Left ventricle myocardium inferior (tissue), 1 donor: ENCODE measurements at places on chromosomes 5 and 9. TPM values are rescaled to one million over a fixed set of nuclear protein-coding genes. Genes with fewer than 3 reads are reported as not detected.

The SLC36A2 gene
- 0.16 TPM for total RNA-seq

The SPINK6 gene
- not detected for total RNA-seq

GRCh38 chr5:31537851-31538250 is 5.8 kb downstream of the C5orf22 start:
- no peak overlapping the region for H3K4me3 ChIP-seq
- H3K27ac ChIP-seq = no peak overlapping the region
- no peaks in the 10 kb centered on the region for H3K27me3 ChIP-seq
- peaks cover 11% of the 10 kb centered on the region for H3K4me1 ChIP-seq
- DNase-seq = no peak

DNA sequence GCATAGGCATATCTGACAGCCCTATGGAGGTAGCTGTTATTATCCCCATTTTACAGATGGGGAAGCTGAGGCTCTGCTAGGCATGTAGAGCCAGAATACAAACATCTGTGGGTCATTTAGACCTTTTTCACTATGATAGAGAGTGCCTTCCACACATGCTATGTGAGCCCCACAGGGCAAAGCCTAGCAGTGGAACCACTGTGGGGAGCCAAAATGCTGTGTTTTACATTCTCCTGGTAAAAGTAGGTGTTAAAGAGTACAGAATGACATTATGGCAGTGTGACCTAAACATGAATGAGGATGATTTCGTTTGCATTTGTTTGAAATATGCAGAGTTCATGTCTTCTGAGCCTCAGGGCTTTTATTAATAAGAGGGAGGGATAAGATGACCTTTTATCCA is 265.2 kb downstream of the MAST4 start:
- no peaks in the 10 kb centered on the region for H3K27me3 ChIP-seq
- no peak overlapping the region for H3K27ac ChIP-seq
- H3K4me3 ChIP-seq = no peak overlapping the region
- no peak for DNase-seq

- no peak overlapping the region for H3K4me3 ChIP-seq
- H3K27ac ChIP-seq = no peak overlapping the region
- peak; percentile 44 for DNase-seq
- H3K36me3 ChIP-seq = no peaks in the 10 kb centered on the region
- H3K27me3 ChIP-seq = peaks cover 11% of the 10 kb centered on the region
Measured at GRCh38 chr9:138099803-138100598, 222.4 kb downstream of the CACNA1B start.

- no peak overlapping the region for H3K27ac ChIP-seq
- no peaks in the 10 kb centered on the region for H3K27me3 ChIP-seq
- no peak for DNase-seq
- no peaks in the 10 kb centered on the region for H3K36me3 ChIP-seq
- no peak overlapping the region for H3K4me3 ChIP-seq
- no peaks in the 10 kb centered on the region for H3K4me1 ChIP-seq
Measured at GRCh38 chr5:139915266-139915665, 119.7 kb downstream of the PSD2 start.

GRCh38 chr5:26622947-26623346 is 415.4 kb downstream of the CDH9 start:
- no peaks in the 10 kb centered on the region for H3K27me3 ChIP-seq
- no peak overlapping the region for H3K4me3 ChIP-seq
- no peaks in the 10 kb centered on the region for H3K4me1 ChIP-seq
- H3K27ac ChIP-seq = no peak overlapping the region
- no peaks in the 10 kb centered on the region for H3K36me3 ChIP-seq
- DNase-seq = no peak

- DNase-seq = no peak
- no peaks in the 10 kb centered on the region for H3K4me1 ChIP-seq
- H3K36me3 ChIP-seq = no peaks in the 10 kb centered on the region
- no peaks in the 10 kb centered on the region for H3K27me3 ChIP-seq
Measured at GRCh38 chr9:134515026-134515821, 126.4 kb upstream of the COL5A1 start.

DNA sequence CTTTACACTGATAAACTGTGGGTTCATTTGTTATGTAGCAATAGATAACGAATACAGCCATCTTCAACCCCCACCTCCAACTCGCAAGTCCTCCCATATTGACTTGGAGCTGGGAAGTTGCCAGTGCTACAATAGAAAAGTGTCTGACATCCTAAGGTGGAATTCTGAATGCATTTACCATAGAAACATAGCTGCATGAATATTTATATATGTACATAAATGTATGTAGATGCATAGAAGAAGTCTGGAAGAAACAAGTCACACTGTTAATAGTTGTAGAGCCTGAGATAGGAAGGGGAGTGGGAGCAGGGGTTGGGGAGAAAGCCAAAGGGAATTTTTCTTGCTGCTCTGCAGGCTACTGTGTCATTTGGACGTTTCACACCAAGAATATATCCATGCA is 88.1 kb upstream of the SSBP2 start:
- H3K36me3 ChIP-seq = no peaks in the 10 kb centered on the region
- H3K27ac ChIP-seq = no peak overlapping the region
- peaks cover 12% of the 10 kb centered on the region for H3K4me1 ChIP-seq

DNA sequence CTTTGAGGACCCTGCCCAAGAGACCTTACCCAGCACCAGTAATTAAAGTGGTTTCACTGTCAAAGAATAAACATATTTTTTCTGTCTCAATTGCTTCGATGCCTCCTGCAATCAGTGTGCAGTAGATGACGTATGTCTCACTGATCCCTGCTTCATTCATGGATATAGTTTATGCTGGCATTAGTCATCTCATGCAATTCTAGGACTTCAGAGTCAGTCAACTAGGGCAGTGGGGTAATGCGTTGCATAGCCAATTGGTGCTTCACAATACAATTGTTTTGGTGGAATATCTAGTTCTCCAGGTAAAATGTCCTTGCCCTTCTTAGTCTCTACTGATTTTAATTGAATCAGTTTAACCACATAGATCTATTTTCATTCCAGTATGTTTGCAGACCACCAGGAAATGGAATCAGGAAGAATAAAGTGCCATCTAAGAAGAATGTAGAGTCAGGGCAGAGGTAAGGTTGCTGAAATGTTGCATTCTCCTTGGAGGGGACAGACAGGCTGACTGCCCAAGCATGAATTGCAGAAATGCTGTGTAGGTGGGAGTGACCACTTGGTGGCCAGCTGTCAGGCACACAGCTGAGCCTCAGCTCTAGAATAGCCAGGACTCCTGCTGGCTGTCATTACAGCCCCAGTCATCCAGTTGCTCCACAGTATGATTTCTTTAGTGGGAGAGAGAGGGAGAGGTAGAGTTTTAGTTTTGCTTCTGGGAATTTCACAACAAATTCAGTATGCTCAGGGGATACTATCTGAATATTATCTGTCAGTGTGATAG is 73.5 kb upstream of the MEGF10 start:
- H3K27me3 ChIP-seq = peaks cover 8% of the 10 kb centered on the region
- no peak overlapping the region for H3K27ac ChIP-seq
- H3K4me1 ChIP-seq = no peaks in the 10 kb centered on the region
- DNase-seq = no peak
- no peaks in the 10 kb centered on the region for H3K36me3 ChIP-seq
- H3K4me3 ChIP-seq = no peak overlapping the region

- no peaks in the 10 kb centered on the region for H3K27me3 ChIP-seq
- no peak for DNase-seq
- H3K4me1 ChIP-seq = peaks cover 81% of the 10 kb centered on the region
- H3K27ac ChIP-seq = peak overlapping the region; percentile 97
Measured at GRCh38 chr5:56817263-56818014, 2.1 kb downstream of the MAP3K1 start.

DNA sequence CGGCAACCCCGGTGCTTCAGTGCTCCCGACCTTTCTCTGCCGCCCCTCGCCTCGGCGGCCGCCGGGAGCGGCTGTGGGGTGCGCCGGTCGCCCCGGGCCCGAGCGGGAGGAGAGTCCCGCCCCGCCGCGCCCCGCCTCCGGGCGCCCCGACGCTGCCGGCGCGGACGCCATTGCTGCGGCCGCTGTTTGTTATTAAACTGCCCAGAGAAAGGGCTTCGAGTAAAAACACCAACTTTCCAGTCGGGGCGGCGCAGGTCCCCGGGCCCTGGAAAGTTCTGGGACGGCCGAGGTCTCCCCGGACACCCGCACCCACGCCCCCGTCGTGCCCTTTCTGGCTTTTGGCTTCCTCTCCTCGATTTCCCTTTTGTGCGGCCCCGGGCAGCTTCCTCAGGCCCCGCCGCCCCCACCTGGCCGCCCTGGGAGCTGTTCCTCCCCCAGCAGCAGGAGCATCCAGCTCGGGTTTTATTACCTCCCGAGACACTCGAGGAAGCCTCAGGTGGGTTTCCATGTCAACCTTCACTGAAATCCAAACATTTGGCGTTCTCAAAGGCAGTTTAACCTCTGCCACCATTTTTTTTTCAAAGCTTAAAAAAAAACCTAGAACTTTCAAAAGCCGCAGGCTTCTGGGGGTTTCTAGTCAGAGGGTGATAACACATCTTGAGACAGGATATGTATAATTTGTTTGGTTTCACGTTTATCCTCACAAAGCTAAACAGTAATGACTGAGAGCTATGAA is 334.4 kb downstream of the CWC27 start:
- peak overlapping the region; percentile 89 for H3K27ac ChIP-seq
- peak overlapping the region; percentile 71 for H3K4me3 ChIP-seq
- DNase-seq = peak; percentile 74
- H3K4me1 ChIP-seq = peaks cover 17% of the 10 kb centered on the region
- no peaks in the 10 kb centered on the region for H3K36me3 ChIP-seq

DNA sequence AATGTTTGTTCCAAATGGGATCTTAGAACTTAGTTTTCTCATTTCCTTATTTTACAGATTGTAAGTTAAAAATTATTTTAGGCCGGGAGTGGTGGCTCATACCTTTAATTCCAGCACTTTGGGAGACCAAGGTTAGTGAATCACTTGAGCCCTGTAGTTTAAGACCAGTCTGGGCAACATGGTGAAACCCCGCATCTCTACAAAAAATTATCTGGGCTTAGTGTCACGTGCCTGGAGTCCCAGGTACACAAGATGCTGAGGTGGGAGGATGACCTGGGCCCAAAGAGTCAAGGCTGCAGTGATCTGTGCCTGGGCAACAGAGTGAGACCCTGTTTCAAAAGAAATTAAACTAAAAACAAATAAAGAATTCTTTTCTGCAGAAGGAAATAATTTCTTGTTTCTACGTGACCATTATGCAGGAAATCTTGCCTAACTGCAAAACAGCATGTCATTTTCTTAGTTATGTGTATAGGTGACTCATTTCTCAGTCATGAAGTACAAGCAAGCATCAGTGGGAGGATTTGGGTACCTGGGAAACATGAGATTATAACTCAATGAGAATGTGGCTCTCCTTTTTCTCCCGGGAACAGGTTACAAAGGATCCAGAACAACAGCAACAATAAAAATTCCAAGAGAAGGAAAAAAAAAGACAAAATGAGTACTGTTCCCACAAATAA is 375.1 kb upstream of the ST8SIA4 start:
- H3K27ac ChIP-seq = no peak overlapping the region
- H3K4me1 ChIP-seq = no peaks in the 10 kb centered on the region

DNA sequence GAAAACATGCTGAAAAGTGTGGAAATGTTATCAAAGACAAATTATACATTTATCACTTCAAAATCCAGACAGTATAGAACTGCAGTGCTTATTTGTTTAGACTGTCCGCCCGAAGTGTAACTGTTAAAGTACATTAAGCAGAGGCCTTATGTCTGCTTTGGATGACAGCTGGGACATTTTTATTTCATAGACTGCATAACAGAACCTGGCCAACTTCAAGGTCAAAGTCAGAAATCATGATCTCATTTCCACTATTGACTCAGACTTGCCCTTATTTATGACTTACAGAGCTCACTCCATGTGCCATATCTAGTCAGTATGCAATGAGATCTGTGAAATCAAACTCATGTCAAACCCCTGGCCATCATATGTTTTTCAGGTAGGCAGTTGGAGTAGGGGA is 87.7 kb downstream of the RAB3C start:
- no peaks in the 10 kb centered on the region for H3K36me3 ChIP-seq
- no peak overlapping the region for H3K4me3 ChIP-seq
- H3K4me1 ChIP-seq = peaks cover 29% of the 10 kb centered on the region
- H3K27me3 ChIP-seq = no peaks in the 10 kb centered on the region

- peaks cover 73% of the 10 kb centered on the region for H3K4me1 ChIP-seq
- peak overlapping the region; percentile 69 for H3K4me3 ChIP-seq
- H3K36me3 ChIP-seq = no peaks in the 10 kb centered on the region
- H3K27ac ChIP-seq = peak overlapping the region; percentile 78
Measured at GRCh38 chr5:132258102-132259068, 889 bp downstream of the PDLIM4 start.

DNA sequence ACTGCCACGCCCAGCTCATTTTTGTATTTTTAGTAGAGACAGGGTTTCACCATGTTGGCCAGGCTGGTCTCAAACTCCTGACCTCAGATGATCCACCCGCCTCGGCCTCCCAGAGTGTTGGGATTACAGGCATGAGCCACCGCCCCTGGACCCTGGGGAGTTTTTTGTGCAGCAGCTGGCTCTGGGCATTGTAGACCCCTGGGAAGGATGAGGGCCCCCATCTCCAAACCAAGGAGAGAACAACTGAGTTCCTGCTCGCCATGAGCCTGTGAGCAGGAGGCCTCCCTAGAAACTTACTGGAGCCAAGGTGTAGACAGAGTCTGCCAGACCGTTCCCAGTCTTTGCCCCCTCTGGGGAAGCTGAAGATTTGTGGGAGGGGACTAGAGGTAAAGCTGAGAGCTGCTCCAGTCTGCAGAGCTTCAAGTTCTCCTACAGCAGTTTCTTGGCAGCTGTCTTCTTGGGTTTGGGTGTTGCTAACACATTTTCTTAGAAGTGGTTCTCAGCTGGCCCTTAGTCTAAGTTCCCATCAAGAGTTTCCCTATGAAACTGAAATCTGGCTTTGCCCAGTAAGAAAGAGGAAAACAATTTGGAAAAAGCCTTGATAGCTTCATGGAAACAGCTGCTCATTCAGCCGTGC is 12.4 kb downstream of the NUDT2 start:
- no peak for DNase-seq
- peaks cover 51% of the 10 kb centered on the region for H3K4me1 ChIP-seq
- peak overlapping the region; percentile 80 for H3K27ac ChIP-seq
- H3K27me3 ChIP-seq = no peaks in the 10 kb centered on the region
- H3K36me3 ChIP-seq = peaks cover 54% of the 10 kb centered on the region

GRCh38 chr9:85030316-85030715 is 360.8 kb downstream of the NTRK2 start:
- H3K4me1 ChIP-seq = no peaks in the 10 kb centered on the region
- peaks cover 15% of the 10 kb centered on the region for H3K27me3 ChIP-seq
- H3K27ac ChIP-seq = no peak overlapping the region
- H3K36me3 ChIP-seq = no peaks in the 10 kb centered on the region

- peaks cover 51% of the 10 kb centered on the region for H3K36me3 ChIP-seq
- H3K27me3 ChIP-seq = no peaks in the 10 kb centered on the region
- no peak overlapping the region for H3K27ac ChIP-seq
- DNase-seq = no peak
Measured at GRCh38 chr5:146254223-146254622, 50.8 kb downstream of the RBM27 start.

DNA sequence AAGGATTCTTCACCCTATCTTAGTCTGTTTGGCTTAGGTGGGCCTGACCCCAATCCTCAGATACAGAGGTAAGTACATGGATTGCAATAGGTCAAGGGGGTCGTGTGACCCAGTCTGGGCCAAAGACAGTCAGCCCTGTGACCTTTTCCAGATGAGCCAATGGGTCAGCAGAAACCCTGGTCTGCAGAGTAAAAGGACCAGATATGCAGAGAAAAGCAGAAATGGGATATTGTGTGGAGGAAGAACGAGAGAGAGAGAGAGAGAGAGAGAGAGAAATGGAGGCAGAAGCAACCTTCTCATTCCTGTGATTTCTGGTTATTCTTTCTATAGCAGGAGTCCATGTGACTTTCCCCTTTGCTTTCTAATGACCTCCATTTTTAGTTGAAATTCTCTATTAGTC is 40.4 kb upstream of the CRB2 start:
- H3K36me3 ChIP-seq = no peaks in the 10 kb centered on the region
- DNase-seq = no peak
- H3K4me1 ChIP-seq = peaks cover 22% of the 10 kb centered on the region
